Coronary artery (tissue), 2 donors: ENCODE measurements at places on chromosomes 5 and 9.

DNA sequence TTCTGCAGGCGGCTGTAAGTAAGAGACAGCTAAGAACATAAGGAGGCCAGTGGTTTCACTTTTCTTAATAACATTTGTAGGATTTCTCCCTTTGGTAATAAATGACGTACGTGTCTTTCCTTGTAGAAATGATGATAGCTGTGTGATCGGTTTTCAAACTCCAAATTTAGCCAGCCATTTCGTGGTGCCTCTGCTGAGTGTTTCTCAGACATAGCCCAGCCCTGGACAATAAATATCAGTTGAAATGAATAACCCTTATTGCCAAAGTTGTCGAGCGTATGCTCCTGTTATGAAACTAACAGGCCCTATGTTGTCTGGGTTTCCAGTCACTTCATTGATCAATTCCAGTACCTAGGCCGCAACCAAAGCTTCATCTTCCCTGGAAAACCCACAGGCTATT is 75.0 kb upstream of the MSX2 start:
- no peak for DNase-seq

DNA sequence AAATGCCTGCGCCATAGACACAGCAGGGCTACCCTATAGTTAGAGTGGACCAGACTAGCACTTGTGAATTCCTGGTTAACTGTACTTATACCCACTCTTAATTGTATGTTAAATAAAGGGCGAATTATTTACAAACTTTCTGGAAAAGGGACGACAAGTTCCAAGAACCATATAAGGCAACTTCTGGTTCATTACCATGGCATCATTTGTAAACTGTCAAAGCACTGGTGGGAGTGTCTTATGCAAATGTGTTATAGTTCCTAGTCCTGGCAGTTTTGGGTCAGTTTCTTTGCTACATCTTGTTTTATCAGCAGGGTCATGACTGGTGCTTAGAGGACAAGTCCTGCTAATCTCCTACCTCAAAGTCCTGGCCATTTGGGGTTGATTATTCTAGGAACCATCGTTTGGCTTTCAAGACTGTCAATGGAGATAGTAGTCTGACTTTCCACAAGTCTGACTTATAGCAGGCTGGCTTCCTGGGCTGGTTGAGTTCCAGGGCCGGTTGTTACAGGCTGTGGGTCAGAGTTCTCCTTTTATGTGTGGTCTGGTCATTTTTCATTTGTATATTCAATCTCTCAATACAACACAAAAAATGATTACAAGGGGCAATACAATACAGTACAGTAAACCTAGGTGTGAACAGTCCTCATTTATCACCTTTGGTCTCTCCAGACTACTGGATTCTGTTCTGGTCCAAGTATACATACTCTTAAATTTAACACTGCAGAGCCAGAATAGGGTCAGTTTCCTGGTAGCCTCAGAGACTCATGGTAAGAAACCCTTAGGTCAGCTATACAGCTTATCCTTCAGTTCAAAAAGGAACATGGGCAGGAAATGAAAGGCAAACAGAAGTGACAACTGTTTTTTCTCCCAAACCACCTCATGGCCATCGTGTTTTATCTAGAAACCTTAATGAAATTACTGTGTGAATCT is 8.3 kb upstream of the CFAP95 start:
- DNase-seq: no peak

DNA sequence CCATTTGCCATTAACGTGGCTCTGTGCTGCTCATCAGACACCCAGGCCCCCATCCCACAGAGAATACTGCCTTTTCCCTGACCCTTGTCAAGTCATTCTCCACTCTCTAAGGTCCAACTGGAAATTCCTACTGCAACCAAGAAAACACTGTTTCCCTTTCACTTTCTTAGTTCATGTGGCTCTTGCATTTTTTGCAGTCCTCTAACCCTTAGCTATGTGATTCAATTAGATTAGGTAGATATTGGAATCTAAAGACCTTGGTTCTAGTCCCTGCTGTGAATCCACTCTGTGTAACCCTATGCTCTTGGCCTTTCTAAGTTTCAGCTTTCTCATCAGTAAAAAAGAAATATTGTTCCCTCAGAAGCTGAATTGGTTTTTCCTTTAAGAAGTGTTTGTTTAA is 649.4 kb downstream of the CCDC171 start:
- DNase-seq: no peak

GRCh38 chr5:142944140-142944539 is 174.0 kb downstream of the ARHGAP26 start:
- no peak for DNase-seq

DNA sequence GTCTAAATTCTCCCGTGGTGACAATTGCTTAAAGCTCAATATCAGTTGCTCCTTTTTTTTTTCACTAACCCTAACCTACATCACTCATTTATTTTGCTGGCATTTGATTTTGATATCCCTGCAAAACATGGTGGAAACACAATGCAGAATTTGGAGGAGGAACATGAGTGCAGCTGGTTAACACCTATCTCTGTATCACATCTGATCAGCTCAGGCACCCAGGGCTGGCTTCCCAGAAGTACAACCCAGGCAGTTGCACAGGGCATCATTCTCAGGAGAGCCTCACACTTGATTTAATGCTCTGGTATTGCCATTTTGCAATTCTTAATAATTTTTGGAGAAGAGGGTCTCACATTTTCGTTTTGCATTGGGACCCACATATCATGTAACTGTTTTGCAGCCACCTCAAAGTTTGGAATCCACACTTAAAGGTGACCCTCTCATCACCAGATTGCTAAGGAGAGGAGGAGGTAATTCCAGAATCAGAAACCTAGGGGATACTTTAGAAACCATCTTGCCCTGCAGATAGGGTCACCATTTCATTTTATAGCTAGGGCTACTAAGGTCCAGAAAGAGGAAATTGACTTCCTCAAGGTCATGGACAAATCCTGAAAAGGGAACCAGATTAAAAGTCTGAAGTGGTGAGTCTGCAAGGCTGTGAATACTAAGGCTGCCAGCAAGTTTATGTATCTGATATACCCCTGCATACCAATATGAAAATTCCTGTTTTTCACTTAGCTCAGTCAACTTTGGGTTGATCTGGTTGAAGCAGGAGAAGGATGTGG is 19.3 kb upstream of the ADAM19 start:
- no peak for DNase-seq

DNA sequence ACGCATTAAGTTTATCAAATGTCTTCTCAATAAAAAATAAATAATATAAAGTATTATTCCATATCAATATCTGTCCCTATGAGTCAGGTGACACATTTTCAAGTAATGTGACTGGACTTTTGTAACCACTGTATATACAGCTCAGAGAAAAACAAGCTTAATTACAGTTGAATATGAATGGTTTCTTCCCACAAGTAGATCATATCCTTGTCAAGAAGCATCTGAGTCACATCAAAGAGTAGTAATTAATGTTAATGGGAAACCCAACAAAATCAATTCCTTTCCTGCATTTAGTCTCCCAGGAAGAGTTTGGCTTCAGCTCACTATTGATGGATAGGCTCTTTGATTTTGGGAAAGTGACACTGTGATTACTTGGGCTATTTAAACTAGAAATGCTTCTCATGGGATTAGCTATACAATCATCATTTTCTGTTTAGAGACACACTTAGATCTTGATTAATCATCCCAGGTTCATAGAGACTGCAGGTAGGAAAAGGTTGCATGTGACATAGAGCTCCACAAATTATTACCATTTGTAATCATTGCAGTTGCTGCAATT is 292.9 kb downstream of the GABRG2 start:
- DNase-seq: no peak

DNA sequence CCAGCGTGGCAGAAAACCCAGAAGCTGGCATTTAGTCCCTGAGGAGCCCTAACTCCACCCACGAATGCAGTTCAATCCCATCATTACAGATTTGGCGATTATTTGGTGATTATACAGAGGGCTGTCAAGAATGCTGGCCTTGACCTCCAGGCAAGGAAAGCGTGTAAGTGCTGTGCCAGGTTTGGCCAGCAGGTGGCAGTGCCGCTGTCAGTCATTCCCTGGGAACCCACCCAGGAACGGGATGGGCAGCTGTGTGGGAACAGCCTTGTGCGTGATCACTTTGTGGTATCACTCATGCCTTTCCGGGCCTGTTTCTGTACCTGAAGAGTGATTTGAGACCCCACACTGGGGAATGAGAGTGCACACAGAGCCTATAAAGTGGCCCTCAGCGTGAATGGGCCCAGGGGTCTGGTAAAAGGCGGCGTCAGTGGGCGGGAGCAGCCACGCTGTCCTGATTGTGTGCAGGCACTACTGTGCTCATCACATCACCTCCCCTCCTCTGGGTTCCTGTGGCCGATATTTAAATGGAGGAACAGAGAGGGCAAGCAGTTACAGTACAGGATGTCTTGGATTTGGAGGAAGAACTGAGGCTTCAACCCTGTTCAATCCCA is 215.6 kb downstream of the ROR2 start:
- no peak for DNase-seq

GRCh38 chr5:61967681-61968080 is 338.3 kb upstream of the KIF2A start:
- DNase-seq: no peak

GRCh38 chr5:170275376-170275994 is 22.1 kb downstream of the LCP2 start:
- DNase-seq: no peak

GRCh38 chr9:37377688-37378612 is 44.5 kb upstream of the GRHPR start:
- no peak for DNase-seq

GRCh38 chr5:173318330-173318729 is 9.9 kb downstream of the STC2 start:
- DNase-seq: no peak

GRCh38 chr9:105005186-105005585 is 77.2 kb upstream of the ABCA1 start:
- no peak for DNase-seq

DNA sequence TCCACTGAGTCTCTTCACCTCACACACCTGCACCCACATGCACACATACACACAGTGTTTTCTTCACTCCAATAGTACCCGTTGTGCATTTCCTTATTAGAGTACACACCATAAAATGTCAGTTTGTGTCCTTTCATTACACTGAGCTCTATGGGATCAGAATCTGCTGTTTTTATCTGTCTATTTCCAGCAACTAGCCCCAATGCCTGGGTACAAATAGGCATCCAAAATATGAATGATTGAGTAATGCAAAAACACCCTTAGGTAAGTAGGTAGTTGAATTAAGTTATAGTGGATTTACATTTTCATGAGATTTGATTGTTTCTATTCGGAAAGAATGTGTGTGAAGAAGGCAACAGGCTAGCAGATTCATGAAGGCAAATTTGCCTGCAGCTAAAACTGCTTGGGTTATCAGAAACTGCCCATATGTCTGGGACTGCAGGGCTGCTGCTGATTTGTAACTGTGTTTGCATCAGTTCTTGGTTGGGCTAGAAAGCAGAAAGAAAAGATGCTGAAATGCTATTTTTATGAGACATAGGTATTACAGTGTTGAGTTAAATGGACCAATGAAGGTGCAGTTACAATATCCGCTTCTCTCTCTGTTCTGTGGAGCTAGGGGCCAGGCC is 26.9 kb downstream of the PPP3R2 start:
- no peak for DNase-seq

DNA sequence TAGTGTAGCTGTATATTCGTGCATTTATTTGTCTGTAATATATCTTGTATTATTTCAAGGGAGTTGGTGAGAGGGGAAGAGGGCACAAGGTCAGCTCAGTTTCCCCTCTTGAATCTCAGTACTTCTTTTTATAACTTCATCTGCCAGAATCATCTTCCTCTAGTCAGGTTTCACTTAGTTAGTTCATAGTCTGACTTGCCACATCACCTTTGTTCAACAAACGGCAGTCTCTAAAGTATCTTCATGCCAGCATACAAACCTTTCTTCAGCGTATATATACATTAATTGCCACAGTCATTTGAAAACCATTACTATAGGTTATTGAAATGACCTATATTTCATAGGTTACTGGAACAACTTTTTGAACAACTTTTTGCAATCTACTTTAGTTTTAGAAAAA is 1.6 kb downstream of the ECM2 start:
- DNase-seq: no peak

DNA sequence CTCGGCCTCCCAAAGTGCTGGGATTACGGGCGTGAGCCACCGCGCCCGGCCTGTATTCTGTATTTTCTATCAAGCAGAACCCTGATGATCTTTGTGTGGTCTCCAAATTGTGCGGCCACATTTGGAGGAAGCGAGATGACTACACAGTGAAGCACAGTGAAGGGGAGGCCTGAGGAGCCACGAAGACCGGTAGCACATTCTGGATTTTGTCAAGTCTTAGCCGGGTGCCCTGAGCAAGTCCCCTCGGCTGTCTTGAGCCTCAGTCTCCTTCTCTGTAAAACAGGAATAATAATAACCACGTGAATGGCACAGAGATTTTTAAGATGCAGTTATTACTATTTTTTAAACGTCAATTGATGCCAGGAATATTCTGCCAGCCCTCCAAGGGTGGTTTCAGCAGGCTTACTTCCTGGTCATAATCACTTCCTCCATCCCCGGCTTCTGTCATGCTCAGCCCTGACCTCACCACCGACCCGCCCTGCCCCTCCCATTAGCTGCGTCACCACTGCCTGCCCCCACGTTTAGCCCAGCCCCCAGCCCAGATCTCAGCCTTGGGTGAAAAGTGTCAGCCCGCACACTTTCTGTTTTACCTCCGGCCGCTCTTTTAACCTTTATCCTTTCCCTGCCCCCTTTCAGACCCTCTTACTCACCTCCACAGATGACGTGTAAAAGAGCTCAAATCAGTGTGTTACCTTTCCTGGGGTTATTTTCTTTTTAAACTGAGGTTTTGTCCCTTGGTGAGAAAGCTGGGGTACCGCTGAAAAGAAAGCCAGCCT is 27.0 kb upstream of the ERGIC1 start:
- no peak for DNase-seq

DNA sequence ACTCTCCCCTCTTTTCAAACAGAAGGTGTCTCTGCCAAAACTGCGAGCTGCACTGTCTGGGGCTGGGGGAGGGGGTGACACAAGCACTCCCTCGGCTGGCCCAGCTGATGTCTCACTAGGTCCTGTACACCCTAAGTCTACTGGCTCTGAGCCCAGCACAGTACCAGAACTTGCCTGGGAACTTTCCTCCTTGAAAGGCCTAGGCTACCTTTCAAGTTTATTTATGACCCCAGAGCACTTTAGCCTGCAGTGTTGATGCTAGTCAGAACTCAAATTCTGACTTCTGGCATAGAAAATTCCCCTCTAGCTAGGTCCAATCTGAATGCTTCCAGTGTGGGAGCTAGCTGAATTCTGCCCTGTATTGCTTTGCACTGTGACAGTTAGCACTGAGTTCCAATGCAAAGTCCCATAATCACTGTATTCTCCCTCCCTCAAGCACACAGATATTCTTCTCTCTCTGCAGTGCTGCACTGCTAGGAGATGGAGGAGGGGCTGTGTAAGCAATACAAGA is 10.5 kb downstream of the LURAP1L start:
- DNase-seq: peak; percentile 77

GRCh38 chr5:142679744-142680143 is 6.1 kb downstream of the FGF1 start:
- DNase-seq: peak; percentile 17

GRCh38 chr9:86126998-86127972 is 27.9 kb upstream of the GOLM1 start:
- no peak for DNase-seq
